ENCODE measurements at places on chromosomes 1 and 21.

GRCh38 chr21:39788383-39788782, 43.4 kb downstream of the IGSF5 start:
- no peak for DNase-seq

- no peak for DNase-seq
Observed at GRCh38 chr21:17650292-17650691, 37.6 kb upstream of the BTG3 start.

- no peak for DNase-seq
Observed at GRCh38 chr1:8363767-8364301, 45.9 kb downstream of the SLC45A1 start.

DNA sequence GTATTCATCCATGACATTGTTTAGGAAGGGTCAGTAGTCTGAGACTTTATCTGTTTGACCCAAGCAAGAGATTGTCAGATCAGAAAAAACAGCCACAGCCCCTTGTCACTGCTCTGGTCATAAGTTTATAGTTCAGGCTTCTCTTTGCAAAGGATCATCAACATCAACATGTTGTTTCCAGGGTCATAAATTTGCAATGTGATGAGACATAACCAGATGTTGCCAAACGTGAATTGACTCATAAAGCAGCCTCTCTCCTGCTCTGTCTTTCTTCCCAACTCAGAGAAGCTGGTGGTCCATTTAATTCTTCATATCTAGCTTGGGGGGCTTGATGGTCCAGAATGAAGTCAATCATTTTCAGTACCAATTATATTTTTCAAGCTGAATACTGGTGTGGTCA, 507.2 kb upstream of the PBX1 start:
- no peak for DNase-seq

DNA sequence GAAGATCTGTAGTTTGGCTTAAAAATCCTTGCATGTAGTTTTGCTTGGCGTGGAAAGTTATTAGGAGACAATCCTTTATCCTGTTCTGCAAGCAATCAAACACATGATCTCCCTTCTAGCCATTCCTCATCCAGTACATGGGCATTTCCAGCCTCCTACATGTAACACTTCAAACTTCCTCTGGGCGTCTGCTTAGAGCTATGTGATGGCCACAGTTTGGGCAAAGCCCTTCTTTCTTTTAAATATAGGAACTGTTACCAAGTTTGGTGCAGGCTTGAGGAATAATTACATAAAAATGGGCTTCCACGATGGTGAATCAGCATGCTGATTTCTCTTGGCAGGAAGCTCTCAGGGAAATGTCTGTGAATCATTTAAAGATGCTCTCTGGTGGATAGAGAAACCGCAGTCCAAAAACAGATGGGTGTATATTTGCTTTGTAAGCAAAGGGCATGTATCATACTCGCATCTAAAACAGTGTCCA, 176.9 kb upstream of the FMN2 start:
- no peak for DNase-seq

- DNase-seq: no peak
Observed at GRCh38 chr1:9426291-9426711, 113.0 kb upstream of the SLC25A33 start.

DNA sequence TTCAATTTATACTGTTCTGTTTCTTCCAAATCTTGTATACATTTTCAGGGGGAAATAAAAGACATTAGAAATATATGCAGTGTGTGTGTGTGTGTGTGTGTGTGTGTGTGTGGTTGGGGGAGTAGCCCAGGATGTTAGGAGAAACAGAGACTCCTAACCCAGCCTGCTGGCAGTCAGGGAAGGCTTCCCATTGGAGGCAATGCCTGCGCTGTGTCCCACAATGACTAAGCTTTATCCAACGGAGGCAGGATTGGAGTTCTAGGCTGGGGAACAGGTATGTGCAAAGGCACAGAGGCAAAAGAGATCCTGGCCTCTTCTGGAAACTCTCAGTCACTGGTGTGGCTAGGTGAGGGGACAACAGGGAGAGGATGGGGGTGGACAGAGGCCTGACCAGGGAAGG, 16.5 kb upstream of the ADGRB2 start:
- no peak for DNase-seq

- DNase-seq: no peak
Observed at GRCh38 chr1:162235241-162235800, 141.3 kb downstream of the SPATA46 start.

GRCh38 chr1:173410133-173410793, 66.9 kb upstream of the PRDX6 start:
- no peak for DNase-seq

- DNase-seq: no peak
Observed at GRCh38 chr1:108657356-108658080, 3.4 kb downstream of the HENMT1 start.

DNA sequence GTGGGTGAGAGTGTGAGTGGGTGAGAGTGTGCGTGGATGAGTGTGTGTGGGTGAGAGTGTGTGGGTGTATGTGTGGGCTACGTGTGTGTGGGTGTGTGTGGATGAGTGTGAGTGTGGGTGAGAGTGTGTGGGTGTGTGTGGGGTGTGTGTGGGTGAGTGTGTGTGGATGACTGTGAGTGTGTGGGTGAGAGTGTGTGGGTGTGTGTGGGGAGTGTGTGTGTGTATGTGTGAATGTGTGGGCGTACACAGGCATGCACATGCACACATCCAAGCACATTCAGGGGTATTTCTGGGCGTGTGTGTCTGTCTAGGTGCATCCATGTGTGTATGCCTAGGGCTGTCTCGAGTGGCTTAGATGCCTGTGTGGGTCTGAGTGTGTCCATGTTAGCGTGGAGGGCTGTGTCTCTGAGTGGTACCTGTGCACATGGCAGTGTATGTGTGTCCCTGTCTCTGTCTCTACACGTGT, 14.0 kb downstream of the SDC3 start:
- DNase-seq: no peak

DNA sequence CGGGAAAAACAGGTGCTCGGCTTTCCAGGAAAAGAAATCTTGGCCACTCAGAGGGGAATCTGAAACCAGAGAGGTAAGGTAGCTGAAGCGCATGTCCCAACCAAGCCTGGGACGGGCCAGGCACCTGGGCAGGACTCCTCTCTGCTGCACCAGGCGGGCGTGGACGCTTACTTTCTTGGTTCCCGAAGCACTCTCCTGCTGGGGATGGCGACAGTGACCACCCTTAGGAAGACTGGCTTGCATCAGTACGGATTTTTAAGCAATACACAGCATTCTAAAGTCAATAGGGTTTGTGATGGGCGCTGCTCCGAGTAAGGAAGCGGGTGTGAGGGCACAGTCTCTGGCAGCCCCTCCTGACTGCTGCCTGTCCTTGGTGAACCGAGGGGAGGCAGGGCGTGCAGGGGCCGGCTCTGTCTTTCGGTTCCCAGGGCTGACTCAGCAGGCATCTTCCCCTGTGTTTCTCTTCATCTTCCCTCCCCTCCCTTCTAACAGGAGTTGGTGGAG, 74.9 kb upstream of the ANGPTL1 start:
- DNase-seq: no peak

Data from chondrocyte (in vitro differentiated cells).